K562 (cell line): ENCODE measurements at places on chromosomes 12 and 14. TPM values are rescaled to one million over a fixed set of nuclear protein-coding genes. Genes with fewer than 3 reads are reported as not detected.

CYP27B1 gene
- 2.6 and 4.2 TPM in 2 replicates for total RNA-seq

TRMT5 gene
- 15.1 and 18.4 TPM in 2 replicates for total RNA-seq

GRCh38 chr12:106845902-106846301 is 71.4 kb downstream of the RIC8B start:
- no peak for DNase-seq

PYGL gene
- 9.4 and 10.8 TPM in 2 replicates for total RNA-seq

DNA sequence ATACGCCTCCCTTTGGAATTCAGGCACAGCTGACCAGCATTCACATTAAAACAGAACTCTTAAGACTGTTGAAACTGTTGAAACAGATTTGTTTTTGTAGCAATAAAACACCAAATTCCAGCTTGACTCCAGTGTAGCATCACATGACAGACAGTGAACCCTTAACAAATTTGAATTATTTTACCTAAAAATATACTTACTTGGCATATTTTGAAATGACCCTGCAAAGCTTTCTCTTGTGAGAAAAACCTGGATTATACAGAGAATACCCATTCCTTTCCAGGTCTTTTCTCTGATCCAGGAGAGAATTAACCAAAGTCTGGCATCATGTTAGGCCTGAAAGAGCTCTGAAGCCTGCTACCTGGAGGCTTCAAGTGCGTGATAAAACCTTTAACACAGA is 410.3 kb downstream of the FOXG1 start:
- no peak for DNase-seq

BTBD7 gene
- 12.3 and 12.9 TPM in 2 replicates for total RNA-seq

DNA sequence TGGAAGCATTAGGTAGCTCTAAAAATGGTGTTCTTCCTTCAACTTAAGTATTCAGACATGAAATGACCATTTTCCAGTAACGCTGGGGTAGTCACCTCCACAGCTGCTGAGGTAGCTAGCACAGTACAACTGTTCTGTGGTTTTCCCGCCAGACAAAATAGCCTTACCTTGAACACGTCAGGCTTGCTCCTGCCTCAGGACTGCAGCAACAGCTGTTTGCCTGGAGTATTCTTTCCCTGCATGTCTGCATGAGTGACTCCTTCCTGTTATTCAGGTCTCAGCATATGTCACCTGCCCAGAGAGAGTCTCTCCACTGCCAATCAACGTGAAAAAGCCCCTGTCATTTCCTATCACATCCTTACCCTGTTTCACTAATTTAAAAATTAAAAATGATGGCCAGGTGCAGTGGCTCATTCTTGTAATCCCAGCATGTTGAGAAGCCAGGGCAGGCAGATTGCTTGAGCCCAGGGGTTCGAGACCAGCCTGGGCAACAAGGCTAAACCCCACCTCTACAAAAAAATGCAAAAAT is 37.9 kb downstream of the WDR89 start:
- DNase-seq, result no peak

TNFAIP2 gene
- 52.7 and 61.2 TPM in 2 replicates for total RNA-seq

ANKRD52 gene
- total RNA-seq, result 39.1 and 46.8 TPM in 2 replicates

GIT2 gene
- 23.5 and 24.7 TPM in 2 replicates for total RNA-seq

DNA sequence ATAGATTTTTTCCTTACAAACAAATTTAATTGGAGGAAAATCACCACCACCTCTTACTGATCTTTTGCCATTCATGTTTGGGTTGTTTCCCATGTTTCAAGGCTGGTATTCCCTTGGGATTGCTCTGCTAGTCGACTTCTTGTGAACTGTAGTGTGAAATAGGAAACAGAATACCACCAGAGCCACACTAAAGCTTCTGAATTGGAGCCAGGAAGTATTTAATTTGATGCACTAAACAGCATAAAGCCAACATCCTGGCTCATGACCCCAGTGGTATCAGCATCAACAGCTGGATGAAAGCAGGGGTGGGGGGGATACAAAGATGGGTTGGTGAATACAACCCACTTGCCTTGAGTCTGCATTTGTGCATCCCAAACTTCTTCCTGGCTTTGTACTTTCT is 127.5 kb downstream of the TBC1D30 start:
- no peak for DNase-seq

- DNase-seq, result no peak
Observed at GRCh38 chr12:40831916-40832315, 139.7 kb downstream of the CNTN1 start.

GRCh38 chr14:64848239-64848638 is 31.5 kb downstream of the SPTB start:
- DNase-seq, result no peak

- no peak for DNase-seq
Observed at GRCh38 chr12:55696141-55696540, 11.6 kb downstream of the ITGA7 start.

DNA sequence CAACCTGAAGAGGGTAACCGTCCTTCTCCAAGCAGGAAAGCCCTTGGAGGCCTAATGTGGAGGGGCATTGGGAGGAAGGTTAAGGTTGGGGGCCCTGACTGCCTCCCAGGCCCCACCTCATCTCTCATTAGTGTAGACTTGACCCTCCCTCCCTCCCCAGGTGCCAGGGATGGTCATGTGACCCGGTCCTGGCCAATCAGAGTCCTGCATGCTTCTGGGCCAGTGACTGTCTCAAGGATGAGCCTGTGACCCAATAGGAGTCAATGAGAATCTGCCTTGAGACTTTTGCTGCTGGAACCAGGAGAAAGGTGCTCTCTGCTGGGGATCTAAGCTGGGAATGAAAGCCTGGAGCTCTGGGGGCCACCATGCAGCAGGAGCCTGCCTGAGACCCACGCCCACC is 70.8 kb downstream of the NCOR2 start:
- peak; percentile 84 for DNase-seq

DNA sequence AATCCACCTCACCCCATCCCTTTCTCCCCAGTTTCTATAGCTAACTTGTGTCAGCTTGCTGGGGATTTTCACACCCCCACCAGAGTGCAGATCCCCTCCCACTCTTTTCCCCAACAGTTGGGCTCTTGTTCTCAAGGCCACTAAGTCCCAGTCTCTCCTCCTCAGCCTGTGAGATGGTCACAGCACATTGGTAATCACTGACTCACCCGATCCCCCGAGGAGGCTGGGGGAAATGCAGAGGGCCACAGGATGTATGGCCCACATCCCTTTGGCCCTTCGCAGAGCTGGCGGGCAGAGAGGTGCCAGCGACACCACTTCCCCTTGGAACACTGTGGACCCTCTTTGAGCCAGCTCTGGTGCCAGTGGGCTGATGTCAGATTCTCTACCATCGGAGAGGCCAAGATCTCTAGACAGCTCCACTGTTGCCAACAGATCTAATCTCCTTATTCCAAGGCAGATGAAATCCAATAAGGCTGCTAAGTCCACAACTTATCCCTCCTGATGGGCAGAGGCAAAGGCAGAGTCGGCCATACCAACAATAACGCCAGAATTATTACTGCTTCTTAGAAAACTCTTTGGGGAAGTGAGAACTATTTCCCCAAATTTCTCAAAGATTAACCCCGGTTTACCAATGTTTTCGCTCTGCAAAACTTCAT is 1.6 kb downstream of the FMNL3 start:
- no peak for DNase-seq

GRCh38 chr14:52446355-52446754 is 106.0 kb downstream of the TXNDC16 start:
- no peak for DNase-seq

OR6C70 gene
- total RNA-seq, result not detected in 2 replicates

PMCH gene
- total RNA-seq, result not detected in 2 replicates

SLC25A21 gene
- 25.1 and 28.7 TPM in 2 replicates for total RNA-seq

FAM90A1 gene
- total RNA-seq, result 0.16 TPM in 1 of 2 replicates, not detected in the other

- DNase-seq, result no peak
Observed at GRCh38 chr12:75489613-75490210, 9.2 kb downstream of the GLIPR1 start.

- DNase-seq, result no peak
Observed at GRCh38 chr14:98935921-98936320, 336.1 kb downstream of the BCL11B start.

- DNase-seq, result no peak
Observed at GRCh38 chr12:96056646-96057455, 21.5 kb upstream of the LTA4H start.

ABCC9 gene
- 0.11 and 0.40 TPM in 2 replicates for total RNA-seq

AICDA gene
- 0.11 TPM in 1 of 2 replicates, not detected in the other for total RNA-seq

EPYC gene
- not detected in 2 replicates for total RNA-seq

GRCh38 chr14:65357113-65357512 is 55.4 kb upstream of the FUT8 start:
- DNase-seq, result no peak

AQP2 gene
- total RNA-seq, result not detected in 2 replicates

SERPINA12 gene
- not detected in 2 replicates for total RNA-seq

CHGA gene
- total RNA-seq, result 0.20 TPM in 1 of 2 replicates, not detected in the other

- DNase-seq, result no peak
Observed at GRCh38 chr12:113268136-113268535, 46.9 kb downstream of the TPCN1 start.

DNA sequence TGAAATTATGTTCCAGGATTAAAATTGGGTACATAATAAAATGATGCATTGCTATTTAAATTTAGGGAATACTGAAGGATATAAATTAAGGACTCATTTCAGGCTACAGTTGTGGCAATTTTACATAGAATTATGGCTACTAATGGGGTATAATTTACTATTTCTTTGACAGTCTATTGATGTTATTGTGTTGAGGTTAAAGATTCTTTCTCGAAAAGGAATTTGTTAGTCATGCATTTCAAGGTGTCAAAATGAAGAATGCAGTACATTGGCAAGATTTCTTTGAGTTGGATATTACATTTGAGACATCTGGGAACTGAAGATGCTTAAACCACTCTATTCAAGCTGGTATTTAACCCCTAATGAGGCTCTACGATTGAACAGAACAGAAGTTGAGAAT is 28.3 kb downstream of the SLC5A8 start:
- no peak for DNase-seq

GRCh38 chr12:107501681-107502080 is 183.9 kb upstream of the PWP1 start:
- DNase-seq, result no peak

FGF6 gene
- not detected in 2 replicates for total RNA-seq

DNA sequence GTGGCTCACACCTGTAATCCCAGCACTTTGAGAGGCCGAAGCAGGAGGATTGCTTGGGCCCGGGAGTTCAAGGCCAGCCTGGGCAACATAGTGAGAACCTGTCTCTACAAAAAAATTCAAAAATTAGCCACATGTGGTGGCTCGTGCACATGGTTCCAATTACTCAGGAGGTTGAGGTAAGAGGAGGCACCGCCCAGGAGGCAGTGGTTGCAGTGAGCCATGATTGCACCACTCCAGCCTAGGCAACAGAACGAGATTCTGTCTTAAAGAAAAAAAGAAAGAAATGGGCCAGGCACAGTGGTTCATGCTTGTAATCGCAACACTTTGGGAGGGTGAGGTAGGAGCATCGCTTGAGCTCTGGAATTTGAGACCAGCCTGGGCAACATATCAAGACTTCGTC is 33.5 kb downstream of the MAP1LC3B2 start:
- no peak for DNase-seq

DNA sequence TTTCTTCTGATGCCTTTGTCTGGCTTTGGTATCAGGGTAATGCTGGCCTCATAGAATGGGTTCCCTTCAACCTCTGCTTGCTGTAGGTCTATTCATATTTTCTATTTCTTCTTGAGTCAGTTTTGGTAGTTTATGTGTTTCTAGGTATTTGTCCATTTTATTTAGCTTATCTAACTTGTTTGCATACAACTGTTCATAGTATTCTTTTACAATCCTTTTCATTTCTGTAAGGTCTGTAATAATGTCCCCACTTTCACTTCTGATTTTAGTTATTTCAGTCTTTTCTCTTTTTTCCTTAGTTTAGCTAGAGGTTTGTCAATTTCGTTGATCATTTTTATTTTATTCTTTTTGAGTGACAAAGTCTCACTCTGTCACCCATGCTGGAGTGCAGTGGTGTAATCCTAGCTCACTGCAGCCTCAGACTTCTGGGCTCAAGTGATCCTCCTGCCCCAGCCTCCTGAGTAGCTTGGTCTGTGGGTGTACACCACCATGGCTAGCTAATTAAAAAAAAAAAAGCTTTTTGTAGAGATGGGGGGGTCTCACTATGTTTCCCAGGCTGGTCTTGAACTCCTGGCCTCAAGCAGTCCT is 11.7 kb downstream of the TTLL5 start:
- DNase-seq, result no peak
